ENCODE measurements at places on chromosomes 5 and 9.

DNA sequence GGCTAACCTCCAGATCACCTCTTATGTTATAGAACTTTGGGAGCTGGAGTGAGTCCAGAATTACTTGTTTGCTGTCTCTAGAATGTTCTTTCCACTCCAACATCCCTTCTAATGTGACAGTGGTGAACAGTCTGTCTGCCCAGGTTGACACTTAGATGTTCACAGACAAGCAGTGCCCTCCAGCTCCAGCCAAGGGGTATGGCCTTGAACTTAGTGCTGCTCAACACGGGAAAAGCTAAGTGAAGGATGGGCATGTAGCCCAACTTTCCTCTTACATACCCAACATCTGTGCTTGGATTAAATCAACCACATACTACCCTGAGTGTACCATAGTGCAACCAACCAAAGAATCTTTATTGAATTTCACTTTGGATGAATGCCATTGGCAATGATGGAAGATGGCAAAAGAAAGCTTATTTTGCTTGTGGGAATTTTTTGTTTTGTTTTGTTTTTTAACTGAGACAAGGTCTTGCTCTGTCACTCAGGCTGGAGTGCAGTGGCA lies 201.2 kb downstream of the NXNL2 start:
- no peak for DNase-seq

- DNase-seq = no peak
Measured at GRCh38 chr5:177093082-177093712, 6.5 kb downstream of the FGFR4 start.

DNA sequence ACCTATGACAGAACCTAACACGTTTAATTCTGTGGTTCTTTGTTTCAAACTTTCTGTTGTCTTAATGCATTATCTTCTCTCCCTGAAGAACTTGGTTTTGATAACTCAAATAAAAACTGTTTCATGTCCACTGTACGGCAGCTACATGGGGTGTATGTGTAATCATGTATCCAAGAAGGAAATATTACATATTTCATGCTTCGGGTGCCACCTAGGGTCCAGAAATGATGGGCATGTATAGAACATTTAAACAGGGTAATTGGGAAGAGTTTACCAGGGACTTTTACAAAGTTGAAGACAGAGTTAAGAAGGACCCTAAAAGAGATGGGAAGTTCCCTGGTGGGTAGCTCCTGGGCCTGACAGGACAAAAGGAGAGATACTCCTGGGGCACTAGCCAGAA lies 291.3 kb downstream of the FBXL7 start:
- DNase-seq = no peak

- DNase-seq = no peak
Measured at GRCh38 chr9:35650341-35651158, at the start of gene SIT1. TSS of gene SIT1 (minus strand) at chr9:35650931. CDS start at chr9:35650853, 78 bp downstream.

- DNase-seq = no peak
Measured at GRCh38 chr9:109488351-109488750, 9.8 kb downstream of the PTPN3 start.

DNA sequence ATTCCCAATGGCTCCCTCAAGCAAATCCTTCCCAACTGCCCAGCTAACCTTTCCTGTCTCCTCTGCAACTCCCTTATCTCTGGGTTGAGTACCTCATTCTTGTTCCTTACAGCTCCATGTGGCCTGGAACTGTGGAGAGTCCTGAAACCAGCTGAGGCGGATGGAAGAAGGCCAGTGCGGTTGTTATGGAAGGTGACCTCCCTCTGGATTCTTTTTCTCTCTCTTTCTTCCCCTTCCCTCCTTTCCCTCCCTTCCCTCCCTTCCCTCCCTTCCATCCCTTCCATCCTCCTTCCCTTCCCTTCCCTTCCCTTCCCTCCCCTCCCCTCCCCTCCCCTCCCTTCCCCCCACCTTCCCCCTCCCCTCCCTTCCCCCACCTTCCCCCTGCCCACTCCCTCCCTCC lies 45.1 kb downstream of the IL31RA start:
- DNase-seq = no peak

DNA sequence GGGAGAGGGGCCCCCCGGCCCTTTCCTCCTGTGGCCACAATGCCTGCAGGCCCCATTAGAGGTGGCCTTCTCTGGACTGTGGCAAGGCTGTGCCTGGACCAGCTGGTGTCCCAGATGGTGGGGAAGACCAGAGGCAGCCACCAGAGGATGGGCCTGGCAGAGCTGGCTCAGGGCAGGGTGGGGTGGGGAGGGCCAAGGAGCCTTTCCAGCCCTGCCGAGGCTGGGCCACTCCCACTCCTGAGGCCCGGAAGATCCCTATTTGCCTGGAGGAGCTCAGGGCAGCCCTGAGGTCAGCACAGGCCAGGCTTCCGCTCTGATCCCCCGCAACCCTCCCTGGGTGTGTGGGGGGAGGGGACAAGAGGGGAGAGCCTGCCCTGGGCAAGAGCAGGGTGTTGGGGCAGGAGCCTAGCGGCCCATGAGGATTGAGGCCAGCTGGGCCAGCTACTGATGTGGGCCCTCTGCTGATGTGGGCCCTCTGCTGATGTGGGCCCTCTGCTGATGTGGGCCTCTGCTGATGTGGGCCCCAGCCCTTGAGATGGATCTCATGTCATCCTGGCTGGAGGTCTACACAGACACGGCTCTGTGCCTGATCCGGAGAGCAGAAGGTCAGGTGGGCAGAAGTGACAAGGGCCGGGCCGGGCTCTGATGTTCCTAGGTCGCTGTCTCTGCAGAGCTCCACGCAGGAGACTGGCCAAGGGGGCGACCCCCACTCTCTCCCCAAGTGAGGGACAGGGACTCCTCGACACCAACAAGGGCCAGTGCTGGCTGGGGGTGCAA lies 6.0 kb downstream of the MRPS2 start:
- no peak for DNase-seq

DNA sequence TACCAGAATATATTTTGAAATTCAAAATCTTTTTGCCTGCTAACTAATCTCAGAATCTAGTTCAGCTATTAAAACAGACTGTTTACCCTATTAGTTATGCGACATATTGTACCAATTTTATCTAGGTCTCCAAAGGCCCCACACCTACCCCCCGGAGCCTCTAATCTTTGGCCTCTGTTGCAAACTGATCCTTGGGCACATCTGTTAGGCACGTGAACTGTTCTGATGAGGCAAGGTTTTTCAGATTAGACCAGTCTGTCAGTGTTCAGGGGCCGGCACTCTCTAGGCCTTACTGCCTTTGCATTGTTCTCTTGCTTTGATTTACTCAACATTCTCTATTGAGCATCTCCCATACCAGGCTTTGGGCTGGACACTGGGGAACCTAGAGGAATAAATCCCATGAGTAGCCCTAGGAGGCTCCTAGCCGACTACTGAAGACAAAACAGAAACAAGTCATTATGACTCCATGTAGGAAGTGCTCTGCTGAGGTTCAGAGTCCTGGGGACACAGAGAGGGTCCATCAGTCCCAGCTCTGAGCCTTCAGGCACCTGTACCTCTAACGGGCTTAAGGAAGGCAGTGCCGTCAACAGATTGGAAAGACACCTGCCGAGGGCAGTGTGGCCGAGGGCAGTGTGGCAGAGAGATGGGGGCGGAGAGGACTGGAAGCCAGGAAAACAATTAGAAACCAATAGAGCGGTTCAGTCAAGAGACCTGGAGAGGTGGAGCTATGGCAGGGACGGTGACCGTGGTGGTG lies 245.1 kb downstream of the AOPEP start:
- no peak for DNase-seq

DNA sequence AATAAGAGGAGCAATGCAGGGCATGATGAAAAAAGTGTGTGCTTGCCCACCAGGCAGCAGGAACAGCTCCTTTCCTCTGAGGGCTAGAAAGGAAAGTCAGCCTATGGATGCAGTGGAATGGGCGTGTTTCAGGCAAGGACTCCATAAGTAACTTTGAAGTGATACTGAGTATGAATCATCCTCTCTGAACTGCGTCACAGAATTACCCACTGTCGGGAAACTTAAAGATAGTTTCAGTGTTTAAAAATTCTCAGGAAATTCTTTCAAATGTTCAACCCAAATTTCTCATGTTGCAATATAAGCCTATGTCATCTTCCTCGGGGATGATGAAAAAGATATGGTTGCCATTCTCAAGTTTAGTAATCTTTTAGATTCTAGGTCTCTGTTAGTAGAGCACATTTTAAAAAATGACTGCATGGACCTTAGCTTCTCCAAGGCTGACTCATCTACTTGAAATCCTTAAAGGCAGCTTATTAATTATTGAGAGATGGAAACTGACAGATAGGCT lies 27.7 kb downstream of the PTCD2 start:
- DNase-seq = no peak

GRCh38 chr5:167853421-167853820 lies 438.0 kb upstream of the WWC1 start:
- DNase-seq = no peak

DNA sequence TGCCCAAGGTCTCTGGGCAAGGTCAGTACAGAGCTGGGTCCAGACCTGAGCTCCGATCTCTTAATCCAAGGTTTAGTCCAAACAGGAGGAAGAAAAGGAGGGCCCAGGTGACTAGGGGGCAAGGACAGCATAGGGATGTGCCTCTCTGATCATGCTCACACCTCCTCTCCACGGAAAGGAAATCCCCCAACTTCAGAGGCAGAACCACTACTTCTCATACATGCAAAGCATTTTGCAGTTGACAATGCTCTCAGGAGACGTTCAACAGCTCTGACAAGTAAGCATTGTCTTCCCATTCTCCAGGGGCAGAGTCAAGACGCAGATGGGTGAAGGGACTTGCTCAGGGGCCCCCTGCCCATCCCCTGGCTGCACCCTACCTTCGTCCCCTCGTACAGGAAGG lies 8.7 kb upstream of the CORO2A start:
- no peak for DNase-seq

DNA sequence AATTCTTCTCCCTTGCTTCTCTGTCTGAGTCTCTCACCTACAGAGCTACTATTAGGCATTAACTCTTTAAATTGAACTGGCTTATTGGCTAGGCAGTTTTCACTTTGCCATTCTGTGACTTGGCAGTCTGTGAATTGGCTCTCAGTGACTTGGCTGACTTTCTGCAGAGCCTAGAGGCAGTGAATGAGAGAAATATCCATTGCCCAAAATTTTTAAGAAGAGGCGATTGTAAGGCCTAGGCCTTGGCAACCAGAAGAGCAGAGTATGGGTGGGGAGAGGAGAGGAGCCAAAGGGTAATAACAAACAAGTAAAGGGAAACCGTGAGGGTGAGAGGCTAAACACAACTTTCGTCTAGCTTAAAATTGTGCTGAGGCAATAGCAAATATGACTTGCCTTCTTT lies 176.7 kb downstream of the PRR16 start:
- no peak for DNase-seq

DNA sequence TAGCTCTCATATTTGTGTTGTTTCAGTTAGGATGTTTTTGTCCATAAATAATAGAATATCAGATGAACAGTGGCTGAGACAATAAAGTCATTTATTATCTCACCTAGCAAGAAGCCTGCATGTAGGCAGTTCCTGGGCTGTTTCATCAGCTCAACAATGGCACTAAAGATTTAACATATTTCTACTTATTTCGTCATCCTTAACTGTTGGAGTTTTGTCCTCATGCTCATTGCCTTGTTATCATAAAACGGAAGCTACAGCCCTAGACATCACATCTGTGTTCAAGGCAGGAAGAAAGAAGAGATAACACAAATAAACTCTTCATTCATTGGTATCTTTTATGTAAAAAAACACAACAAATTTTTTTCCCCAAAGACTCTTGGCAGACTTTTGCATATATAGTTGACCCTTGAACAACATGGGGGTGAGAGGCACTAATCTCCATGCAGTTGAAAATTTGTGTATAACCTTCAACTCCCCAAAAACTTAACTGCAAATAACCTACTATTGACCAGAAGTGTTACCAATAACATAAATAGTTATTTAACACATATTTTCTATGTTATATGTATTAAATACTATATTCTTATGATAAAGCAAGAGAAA lies 277.2 kb upstream of the ADRA1B start:
- no peak for DNase-seq

DNA sequence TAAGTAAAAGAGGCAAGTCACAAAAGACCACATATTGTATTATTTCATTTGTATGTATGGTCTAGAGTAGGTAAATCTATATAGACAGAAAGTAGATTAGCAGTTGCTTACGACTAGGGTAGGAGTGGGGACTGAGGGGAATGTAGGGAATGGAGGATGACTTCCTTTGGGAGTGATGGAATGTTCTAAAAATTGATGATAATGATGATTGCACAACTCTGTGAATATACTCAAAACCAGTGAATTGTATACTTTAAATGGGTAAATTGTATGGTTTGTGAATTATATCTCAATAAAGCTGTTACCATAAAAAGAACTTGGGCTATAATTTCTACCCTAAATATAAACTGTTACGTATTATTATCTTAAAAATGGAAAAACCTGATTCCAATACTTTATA lies 35.0 kb downstream of the ADAMTS6 start:
- DNase-seq = no peak

GRCh38 chr5:36666986-36667385 lies 60.6 kb downstream of the SLC1A3 start:
- DNase-seq = no peak

DNA sequence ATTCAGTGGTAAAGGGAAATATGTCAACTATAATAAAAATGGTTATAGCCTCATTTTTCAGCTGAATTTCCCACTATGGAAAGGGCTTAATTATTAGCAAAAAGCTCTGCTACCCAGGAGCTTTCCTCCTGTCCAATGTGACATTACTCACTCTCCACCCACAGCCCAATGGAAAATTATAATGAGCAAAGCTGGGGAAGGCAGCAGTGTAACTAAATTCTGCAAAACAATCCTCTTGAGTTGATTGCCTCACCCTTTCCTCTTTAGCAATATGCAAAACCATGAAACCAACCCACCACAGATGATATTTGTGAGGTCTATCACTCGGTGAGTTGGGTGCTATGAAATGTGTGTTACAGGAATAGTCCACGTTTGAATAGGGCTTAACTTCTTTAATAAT lies 14.0 kb upstream of the PLPPR1 start:
- no peak for DNase-seq

DNA sequence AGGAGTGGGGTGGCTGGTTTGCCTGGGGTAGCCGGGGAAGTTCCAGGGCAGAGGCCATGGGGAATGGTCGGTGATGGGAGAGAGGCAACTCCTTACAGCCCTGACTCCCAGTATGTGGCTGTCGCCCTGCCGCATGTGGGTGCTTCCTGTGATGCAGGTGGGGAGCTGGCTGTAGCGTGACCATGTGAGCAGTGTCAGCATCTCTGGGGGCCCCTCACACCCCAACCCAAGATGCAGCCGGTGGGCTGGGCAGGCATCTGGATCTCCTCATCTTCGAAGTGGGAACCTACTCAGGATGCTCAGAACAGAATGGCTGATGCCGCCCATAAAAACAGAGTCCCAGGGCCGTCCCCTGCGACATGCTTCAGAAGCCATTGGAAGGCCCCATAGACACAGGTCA lies 45.0 kb downstream of the BARX1 start:
- no peak for DNase-seq

- no peak for DNase-seq
Measured at GRCh38 chr5:135851915-135852845, 17.7 kb downstream of the SLC25A48 start.

All from activated T-helper 9 cell treated with anti-CD3 and anti-CD28 coated beads, Interleukin-2, amount 50 U/mL, for 16 hours (primary cell).